Stimulated activated CD8-positive, alpha-beta memory T cell treated with anti-CD3 and anti-CD28 coated beads, Interleukin-2, amount 100 ng/mL, for 48 hours (primary cell): ENCODE measurements at places on chromosomes 11 and 22.

- DNase-seq = no peak
These were observed 81.9 kb upstream of the SLC25A18 start for GRCh38 chr22:17481424-17481823.

- DNase-seq = no peak
These were observed 6.6 kb downstream of the C2CD2L start for GRCh38 chr11:119113716-119114115.

- no peak for DNase-seq
These were observed 129.9 kb upstream of the TTC12 start for GRCh38 chr11:113184498-113184897.

GRCh38 chr22:29916007-29916544, 33.1 kb downstream of the MTMR3 start:
- DNase-seq = no peak

DNA sequence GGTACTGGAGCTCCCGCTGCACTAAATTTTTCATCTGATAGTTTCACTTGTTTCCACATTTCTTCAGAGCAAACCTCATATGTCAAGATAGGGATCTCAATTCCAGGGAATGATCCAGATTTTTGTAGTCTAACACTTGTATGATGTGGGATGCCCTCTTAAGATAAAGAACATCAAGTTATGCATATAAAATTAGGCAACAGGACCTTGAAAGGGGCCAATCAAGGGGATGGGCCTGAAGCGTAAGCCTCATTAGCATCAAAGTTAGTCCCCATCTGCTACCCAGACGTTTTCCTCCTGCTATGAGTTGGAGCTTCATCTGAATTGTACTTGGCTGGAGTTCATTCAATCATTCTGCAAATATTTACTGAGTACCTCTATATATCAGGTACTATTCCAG, 17.5 kb downstream of the PDGFD start:
- DNase-seq = no peak

GRCh38 chr22:19289475-19290161, 1.9 kb downstream of the CLTCL1 start:
- no peak for DNase-seq
